ENCODE measurements at places on chromosomes 11 and 22. TPM values are rescaled to one million over a fixed set of nuclear protein-coding genes. Genes with fewer than 3 reads are reported as not detected.

DNA sequence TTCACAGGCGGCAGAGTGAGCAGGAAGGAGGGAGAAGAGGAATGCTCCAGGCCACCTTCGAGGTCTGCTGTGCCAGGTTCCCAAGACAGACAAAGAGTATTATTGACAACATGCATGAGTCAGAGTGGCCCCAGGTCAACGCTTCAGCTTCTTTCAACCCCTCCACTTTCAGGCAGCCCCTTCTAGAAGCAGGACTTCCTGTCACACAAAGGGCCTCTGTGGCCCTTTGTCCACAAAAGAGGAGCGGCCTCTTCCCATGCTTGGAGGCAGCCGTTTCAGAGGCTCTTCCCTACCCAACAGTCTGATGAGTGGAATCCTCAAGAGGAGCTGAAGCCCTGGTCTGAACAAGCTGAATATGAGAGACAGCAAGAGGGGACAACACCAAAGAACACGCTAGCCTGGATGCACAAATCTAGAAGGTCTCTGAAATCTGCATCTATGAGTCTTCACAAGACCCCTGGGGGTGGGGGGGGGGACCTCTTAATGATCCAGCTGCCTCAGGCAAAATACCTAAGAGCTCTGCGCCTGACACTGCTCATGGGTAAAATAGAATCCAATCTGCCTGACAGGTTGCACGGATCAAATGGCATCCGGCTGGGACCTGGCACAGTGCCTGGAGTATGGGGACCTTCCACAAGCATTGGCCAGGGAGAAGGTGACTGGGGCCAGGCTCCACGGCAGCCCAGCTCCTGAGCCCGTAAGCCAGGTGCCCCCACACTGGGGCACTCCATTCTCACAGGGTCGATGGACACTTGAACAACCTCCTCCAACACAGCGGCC, 67.5 kb downstream of the PACSIN2 start:
- no peak for DNase-seq

The CFAP68 gene
- total RNA-seq: 40.7 TPM

DNA sequence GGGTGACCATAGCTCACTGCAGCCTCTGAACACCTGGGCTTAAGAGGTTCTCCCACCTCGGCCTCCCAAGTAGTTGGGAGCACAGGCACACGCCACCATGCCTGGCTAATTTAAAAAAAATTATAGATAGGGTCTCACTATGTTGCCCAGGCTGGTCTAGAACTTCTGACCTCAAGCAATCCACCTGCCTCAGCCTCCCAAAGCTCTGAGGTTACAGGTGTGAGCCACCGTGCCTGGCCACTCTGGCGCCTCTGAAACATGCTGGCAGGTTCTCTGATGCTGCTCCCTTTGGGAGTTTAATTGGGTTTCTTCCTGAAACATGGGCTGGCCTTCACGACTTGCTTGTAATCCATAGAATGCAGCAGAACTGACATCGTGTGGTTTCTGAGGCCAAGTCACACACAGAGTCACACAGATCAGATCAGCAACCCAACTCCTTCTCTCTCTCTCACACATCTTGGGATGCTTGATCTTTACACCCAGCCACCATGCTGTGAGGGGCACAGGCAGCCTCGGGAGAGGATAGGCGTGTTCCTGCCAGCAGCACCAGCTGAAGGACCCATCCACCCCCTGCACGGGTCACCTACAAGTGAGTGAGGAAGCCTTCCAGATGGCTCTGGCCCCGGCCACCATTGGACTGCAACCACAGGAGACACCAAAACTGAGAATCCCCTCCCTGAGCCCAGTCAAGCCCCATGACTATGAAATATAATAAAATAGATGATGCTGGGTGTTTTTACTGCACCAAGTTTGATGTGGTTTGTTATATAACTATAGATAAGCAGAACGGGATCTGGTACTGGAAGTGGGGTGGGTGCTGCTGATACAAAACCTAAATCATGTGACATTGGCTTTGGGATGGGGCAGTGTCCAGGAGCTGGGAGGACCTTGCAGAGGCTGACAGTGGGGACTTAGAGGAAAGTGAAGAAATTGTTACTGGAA, 3.1 kb upstream of the GSC2 start:
- DNase-seq: no peak

DNA sequence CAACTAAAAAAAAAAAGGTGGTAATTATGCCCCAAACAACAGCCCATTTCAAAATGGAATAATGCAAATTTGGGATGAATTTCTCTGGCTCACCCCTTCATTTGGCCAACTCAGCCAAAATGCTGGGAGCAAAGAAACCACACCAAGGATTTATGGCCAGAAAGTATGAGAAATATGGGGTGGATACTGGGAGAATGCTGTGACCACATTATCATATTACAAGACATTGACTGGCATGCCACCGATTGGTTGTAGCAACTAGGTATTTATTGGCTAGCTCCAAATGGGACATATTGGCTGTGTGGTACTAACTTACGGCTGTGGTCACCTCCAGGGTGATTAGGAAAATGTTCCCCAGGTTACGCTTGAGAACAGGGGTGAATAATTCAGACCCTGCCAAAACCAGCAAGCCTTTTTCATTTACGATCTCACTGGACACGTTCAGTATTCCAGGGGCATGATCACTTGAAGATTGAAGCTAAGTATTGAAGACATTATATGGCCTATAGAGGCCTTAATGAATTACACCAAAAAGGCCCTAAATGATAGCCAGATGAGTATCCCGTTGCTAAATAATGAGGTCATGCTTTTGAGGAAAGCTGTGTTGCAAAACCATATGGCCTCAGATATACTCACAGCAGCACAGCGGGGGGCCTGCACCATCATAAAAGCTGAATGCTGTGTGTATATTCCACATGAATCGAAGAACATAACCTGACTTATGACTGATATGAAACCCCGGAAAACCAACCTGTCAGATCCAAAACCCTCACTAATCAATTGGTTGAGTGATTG, 3.8 kb upstream of the FDX1 start:
- no peak for DNase-seq

DNA sequence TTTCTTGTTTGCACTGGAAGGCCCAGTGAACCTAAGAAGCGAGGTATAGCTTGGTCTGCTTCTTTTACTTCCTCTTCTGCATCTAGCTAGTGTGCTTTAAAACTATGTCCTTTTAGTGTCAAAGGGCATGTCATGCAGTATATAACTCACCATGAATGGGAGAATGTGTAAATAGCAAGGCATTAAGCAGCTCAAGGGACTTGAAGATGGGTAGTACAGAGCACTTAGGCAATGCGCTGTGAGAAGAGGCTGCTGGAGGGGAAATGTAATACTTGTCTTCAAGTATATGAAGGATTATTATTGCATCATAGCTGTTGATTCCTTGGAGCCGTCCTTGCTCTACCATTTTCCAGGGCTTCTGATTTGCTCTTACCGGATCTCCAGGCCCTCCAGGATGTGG, 7.6 kb downstream of the MAML2 start:
- DNase-seq: no peak

DNA sequence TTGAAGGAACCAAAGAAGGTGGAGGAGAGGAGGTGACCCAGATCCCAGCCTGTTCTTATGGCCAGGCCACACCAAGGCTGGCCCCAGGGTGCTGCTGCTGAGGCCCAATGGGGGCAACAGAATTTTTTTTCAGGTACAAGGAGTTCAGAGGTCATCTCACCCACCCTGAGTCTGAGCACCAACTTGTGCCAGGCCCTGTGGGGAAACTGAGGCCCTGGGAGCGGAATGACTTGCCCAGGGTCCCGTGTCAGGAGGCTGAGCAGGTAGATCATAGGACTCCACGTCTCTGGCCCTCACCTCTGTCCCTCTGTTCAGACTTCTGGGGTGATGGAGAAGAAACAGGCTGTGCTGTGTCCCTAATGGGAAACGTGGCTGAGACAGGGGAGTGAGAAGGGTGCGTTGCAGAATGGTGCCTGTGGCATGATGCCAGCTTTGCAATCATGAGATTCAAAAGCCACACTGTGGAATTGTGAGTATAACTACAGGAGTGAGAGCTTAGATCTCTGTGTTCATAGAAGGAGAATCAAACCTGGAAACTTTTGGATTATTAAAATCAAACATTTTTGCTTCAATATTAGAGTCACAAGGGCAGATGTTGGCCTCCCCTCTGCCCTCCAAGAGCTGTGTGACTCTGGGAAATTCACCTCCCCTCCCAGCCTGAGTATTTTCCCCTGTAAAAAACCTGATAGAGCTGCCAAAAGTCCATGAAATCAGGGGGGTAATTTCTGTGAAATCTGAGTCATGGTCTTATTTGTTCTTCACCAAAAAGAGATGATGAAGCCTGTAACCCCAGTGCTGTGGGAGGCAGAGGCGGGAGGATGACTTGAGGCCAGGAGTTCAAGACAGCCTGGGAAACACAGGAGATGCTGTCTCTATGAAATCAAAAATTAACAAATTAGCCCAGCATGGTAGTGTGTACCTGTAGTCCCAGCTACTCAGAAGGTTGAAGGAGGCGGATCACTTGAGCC, 874 bp downstream of the APOL1 start:
- no peak for DNase-seq

GRCh38 chr11:11808992-11809615, 32.7 kb upstream of the USP47 start:
- no peak for DNase-seq

GRCh38 chr22:38566726-38567504, 3.1 kb downstream of the DMC1 start:
- no peak for DNase-seq

The LARGE1 gene
- 0.15 TPM for total RNA-seq

DNA sequence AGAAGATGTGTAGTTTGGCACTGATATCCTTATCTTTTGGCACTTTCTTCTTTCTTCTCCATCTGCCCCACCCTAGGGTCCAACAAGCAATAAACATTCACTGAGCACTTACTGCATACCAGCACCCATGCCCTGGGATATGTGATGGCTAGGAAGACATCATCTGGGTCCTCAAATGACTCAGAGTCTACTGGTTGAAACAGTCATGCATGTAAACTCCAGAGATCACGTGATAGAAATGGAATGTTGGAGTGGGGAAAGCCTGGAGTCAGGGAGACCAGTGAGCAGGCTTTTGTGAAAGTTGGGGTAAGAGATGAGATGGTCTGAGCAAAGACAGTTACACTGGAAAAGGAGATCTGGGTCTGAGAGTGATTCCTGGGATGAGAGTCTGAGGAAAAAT, 724.9 kb upstream of the TENM4 start:
- DNase-seq: no peak

DNA sequence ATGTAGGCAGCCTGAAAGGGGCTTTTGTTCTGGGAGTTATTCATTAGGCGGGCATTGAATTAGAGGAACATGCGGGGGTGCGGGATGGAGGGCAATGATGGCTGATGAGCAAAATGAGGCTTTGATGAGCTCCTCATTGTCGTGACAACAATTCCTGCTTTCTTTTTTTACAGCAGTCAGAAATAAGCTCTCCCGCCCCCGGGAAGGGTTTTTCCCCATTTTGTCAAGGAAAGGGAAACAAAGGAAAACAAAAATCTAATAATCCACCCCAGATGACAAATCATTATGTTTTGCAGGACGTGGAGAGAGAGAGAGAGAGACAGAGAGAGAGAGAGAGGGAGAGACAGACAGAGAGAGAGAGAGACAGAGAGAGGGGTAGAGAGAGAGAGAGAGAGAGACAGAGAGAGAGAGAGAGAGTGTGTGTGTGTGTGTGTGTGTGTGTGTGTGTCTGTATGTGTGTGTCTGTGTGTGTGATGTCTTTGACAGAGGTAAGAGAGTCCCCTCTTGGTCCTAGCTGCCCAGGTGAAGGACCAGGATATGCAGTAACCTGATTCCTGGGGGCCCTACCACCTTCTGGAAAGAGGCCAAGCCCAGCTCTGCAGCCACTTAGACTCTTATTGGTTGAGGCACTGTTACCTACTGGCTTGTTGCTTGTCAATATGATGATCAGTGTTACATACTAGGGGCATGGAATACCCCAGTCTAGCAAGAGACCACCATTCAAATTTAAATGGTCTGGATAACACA, 46.7 kb upstream of the PARVA start:
- DNase-seq: peak; percentile 55

DNA sequence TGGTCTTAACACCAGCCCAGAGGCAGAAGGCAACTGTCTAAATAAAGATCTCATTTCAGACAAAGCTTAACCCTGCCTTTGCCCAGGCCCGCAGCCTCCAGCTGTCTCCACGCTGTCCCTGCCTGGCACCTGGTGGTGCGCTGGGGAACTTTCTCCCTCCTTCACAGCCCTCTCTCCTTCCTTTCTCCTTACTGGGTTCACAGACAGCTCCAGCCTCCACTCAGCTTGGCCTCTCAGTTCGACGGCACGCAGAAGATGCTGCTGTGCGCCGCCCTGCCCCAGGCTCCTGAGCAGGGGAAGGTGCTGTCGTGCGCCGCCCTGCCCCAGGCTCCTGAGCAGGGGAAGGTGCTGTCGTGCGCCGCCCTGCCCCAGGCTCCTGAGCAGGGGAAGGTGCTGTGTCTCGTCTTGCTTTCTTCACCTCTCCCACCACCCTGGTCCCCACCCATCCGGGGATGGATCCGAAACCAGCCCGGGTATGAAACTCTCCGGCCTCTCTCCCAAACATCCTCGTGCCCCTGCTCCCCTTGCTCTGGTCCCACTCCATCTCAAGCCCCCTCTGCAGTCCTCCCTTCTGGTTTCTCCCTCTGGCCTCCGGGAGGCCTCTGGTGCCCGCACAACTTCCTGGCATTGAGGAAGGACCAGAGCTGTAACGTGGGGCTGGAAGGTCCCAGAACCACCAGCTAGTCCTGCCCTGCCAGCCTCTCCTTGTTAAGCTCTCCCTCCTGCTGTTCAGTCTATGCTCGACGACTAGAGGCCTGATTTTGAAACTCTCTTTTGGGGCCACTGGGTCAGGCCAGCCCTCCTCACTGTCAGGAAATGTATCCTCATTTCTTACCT, 22.9 kb upstream of the JAM3 start:
- peak; percentile 78 for DNase-seq

DNA sequence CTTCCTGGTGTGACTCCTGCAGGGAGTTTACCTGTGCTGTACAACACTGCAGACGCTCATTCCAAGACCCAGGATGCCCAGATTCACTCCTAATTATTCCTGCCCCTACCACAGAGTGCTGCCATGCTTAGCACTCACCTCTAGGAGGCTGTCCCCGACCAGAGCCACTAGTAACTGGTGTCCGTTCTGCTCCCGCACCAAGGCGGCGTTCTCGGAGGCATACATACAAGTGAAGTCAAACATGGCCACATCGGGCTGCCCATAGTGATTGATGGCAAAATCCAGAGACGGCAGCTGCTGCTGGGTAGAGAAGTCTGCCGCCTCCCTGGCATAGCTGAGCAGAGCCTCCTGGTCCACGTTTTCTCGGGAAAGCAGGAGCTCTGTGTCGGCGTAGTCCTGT, 122.3 kb upstream of the BID start:
- no peak for DNase-seq

The SEC14L3 gene
- total RNA-seq: not detected

The CBL gene
- total RNA-seq: 34.0 TPM

Data from Karpas-422 (cell line).